T follicular helper cell (primary cell): ENCODE measurements at places on chromosomes 6 and 20.

GRCh38 chr20:19730706-19731105 is 27.4 kb upstream of the RIN2 start:
- DNase-seq = no peak

DNA sequence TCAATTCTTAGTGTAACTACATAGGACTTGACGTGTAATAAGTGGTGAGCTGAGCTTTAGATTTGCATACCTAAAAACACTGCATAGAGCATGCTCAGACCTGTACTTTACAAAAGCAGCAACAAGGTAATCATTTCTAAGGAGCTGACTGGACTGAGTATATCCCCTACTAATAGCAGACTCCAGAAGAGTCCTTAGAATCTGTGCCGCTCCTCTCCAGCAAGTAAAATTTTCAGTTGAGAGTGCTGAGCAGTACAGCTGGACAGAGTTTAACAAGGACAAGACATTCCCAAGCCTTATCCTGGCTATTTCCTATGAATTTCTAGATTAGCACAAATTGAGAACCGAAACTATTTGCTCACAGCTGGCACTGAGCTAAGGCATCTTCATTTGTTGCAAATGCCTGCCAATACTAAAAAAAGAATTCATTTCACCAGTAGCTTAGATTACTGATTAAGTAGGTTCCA is 26.1 kb upstream of the KLHL31 start:
- no peak for DNase-seq

DNA sequence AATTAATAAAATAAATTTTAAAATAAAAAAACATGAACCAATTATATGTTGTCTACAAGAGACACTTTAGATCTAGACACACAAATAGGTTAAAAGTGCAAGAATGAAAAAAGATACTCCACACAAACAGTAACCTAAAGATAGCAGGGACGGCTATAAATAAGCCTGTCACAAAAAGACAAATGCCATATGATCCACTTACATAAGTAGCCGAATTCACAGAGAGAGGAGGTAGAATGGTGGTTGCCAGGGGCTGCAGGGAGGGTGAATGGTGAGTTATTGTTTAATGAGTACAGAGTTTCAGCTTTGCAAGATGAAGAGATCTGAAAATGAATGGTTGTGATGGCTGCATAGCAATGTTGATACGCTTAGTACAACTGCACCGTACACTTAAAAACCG is 32.7 kb downstream of the KATNA1 start:
- DNase-seq = no peak

- no peak for DNase-seq
These were observed 772 bp downstream of the SESN1 start for GRCh38 chr6:109093732-109094415.

DNA sequence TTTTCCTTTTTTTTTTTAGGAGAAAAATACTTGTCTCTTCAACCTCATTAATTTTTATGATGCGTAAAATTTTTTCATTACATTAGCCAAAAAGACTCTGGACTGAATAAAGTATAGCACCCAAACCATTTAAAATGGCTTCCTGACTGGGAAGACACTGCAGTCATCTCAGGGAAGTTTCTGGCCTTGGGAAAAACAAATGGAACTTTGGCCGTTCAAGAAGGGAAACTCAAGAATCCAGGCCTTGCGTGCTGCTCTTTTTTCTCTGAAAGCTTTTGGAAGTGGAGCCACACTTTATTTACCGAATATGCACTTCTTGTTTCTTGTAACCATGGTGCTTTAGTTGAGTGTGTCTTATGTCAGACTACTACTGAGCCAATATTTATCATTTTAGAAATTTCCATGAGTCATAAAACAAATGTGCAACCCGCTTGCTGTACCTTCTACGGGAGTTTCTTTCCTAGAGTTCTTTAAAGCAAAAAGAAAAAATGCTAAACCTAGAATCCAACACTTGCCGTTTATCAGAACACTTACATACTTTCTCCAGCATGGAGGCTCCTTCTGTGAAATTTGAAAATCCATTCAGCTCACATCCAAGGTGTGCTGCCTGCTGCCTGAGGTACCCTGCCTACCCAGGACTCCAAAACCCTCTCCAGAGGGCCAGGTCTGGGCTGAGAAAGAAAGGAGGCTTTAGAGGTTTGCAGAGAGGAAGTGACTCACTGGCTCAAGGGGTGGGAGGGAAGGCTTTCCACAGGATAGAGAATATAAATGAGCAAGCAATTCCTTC is 11.5 kb upstream of the DSTN start:
- no peak for DNase-seq

DNA sequence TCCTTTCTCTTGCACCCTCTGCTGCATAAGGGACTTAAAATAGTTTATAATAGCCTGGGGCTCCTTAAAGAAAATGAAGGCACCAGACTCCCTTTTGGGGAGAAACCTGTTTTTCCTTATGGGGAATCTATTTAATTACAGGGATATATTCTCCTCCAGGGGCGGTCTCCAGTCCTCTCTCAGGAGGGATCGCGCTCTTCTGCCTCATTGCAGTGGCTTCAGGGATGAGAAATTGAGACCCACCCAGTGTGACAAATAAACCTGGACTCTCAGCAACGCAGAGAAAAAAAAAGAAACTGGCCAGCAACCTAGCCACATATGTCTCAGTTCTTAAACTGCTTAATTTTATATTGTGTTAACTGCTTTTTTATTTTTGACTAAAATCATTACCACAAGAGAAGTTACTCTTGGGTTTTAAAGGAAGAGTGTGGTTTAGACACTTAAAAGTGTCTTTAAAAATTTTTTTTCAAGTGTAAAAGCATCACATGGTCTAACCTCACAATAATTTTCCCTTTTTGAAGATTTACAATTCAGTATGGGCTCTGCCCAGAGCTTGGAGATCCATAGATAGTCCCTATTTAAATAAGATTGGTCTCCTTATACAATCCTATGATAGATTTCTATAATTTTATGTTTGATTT is 11.7 kb upstream of the GOPC start:
- DNase-seq = no peak

DNA sequence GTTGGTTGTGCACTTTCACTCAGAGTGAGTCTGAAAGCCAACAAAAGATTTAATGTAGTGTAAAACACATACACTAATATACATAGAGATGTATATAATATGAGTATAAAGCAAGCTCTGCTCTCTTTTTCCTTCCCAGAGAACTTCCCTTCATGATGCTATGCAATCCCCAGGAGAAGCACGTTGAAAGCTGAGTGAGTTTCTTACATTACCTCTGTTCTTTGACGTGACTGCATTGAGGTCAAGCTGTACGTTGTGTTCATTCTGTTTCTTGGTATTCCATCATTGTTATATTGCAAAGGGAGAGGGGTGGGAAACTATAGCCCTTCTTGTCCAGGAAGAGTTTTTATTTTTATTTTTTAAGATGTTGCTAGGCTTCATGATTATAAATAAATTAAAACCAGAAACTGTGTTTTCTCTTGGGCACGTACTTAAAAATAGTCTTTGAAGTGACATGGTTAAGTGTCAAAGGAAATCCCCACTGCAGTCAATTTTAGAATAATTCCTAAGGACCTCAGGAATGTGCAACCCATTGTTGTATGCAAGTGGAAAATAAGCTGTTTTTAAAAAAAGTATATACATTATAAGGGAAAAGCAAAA is 651.0 kb downstream of the CD109 start:
- no peak for DNase-seq

DNA sequence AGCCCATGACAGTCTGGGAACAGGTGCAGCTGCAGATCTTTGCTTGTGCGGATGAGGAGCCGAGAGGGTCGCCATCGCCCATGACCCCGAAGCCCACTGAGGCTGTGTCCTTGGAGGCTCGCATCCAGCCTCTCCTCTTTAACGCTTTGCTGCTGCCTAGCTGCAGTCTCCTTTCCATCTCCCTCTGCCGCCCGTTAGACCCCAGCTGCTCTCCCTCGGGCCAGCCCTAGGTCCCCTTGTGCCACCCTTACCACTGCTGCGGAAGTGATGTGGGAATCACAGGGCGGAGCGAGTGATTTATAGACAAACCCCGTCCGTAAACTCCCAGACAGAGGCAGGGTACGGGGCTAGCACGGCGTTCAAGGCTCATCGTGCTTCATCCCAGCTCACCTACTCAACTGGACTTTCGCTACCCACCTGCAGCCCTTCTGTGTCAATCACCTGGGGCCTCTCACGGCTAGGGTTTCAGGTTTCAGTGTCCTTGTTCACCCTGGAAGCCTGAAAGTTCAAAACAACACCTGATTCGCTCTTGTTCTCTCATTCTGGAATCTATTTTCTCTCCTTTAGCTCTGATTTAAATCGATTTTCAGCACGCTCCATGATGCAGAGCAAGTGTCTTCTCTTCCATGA is 76.1 kb downstream of the PAX1 start:
- DNase-seq = no peak

GRCh38 chr6:10323018-10323417 is 91.9 kb downstream of the TFAP2A start:
- no peak for DNase-seq

- DNase-seq = no peak
These were observed 187.5 kb upstream of the ECI2 start for GRCh38 chr6:4322846-4323309.

DNA sequence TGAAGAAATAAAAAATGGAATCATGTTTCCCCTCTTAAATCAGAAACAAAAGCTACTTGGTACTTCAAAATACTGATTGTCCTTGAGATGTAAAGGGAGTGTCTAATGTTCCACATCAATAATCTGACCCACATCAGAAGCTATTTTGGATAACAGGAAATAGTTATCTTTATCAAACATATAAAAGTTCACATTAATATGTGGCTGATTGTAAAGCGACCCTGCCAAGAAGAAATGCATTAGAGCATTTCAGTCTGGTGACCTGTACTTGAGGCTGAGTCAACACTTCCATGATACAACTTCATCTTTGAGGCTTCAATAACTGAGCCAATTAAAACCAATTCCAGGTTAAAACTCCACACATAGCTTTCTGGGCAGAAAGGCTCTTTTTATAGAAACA is 31.8 kb downstream of the SYNE1 start:
- no peak for DNase-seq

GRCh38 chr20:1526310-1526709 is 31.2 kb downstream of the SIRPD start:
- DNase-seq = no peak

DNA sequence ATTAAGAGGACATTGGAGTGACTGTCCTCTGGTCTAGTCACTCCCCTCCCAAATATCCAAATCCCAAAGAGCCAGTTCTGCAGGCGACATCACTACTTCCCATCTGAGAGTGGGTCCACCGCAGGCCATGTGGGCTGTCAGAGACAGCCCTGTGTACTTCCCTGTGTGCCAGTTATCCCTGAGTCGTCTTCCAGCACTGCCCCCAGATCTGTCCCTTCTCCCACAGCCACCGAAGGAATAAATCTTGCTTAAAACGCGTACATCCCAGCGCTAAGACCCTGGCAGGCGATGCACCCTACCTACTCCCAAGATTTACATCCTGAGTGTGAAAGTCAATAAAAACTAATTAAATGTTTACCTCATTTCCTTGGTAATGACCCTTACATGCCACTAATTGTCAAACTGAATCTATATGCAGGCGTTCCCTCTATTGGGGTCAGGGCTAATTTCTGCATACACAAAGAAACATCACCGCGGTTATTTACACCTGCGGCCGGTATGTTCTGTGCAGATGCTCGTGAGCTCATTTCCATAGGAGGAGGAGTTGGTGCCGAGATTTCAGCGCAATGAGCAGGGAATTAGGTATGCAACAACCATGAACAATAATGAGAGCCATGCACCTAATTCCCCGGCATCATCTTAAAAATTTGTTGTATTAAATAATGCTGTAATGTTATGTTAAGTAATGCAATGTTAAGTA is 31.3 kb upstream of the CDH4 start:
- DNase-seq = no peak

DNA sequence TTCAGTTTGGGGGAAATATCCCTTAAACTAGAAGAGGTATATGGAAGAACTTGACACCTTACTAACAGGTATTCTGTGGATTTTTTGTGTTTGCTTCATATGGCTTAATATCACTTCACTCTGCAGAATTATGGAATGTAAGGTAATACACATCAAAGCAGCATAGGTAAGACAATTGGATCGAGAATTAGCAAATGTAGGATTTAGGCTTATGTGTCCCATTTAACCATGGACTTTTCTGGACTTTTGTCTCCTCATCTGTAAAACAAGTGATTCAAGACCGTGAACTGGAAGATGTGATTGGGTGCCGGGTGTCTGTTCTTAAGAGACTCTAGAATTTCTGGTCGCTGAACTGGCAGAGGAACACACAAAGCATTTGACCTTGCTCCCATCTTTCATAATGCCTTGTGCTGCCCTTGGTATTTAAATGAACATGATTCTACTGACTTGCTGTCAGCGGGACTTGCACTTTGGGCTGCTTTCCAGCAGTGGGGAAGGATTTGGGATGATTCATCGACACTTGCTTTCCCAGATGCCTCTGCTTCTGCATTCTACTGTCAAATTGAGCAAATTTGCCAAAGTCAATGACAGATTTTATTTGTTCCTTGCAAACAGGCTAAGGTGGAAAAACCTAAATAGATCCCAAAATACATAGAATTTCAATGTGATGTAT is 199.8 kb downstream of the PLCB1 start:
- DNase-seq = no peak

DNA sequence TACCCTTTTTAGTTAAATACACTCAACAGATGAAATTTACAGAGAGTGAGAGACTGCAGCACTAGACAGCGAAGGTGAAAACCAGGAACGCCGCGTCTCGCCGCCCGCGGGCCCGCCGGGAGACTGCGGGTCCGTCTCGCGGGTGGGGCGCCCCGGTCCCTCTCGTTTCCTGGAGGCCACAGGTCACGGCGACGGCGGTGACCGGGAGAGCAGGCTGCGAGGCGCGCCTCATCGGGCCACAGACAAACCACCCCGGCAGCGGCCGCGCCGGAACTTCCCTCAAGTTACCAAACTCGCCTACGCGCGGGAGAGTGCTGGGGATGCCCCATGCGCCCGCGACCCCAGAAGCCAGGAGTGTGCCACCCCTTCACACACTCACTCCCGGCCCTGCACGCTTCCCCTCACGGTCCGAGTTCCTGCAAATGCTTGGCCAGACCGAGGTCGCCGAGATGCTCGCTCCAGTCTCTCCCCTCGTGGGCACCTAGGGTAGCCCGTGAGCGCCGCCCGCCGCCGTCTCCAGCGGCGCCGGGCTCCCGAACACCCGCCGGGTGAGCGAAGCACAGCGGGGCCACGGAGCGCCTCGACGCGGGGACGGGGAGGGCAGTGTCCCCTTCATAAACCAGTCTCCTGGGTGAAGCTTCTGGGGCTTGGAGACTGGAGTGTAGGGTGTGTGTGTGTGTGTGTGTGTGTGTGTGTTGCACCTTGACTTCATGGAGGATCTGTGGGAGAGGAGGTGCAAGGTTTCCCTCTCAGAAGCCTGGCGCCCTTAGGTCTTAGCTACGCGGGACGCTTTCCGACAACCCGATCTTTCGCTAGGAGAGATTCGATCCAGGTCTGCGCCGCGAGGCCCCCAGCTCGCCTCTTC is 1.4 kb downstream of the BACH2 start:
- peak; percentile 24 for DNase-seq

DNA sequence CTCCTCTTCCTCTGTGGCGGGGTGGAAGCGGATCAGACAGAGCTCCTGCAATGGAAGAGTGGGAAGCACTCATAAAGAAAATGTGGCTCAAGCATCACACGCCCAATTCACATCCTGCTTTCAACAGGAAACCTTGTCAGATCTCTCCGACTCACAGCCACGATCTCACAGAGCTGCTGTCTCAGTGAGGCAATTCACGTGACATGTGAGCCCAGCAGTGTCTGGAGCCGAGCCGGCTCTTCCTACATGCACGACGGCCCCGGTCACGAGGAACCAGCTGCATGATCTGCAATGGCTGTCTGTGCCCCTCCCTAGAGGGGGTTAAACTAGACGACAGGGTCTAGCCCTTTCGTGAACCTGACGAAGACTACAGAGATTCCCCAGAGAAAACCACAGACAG is 29.5 kb upstream of the TCFL5 start:
- DNase-seq = peak; percentile 36
